Dermis blood vessel endothelial cell (primary cell): ENCODE measurements at places on chromosomes 2 and 18.

DNA sequence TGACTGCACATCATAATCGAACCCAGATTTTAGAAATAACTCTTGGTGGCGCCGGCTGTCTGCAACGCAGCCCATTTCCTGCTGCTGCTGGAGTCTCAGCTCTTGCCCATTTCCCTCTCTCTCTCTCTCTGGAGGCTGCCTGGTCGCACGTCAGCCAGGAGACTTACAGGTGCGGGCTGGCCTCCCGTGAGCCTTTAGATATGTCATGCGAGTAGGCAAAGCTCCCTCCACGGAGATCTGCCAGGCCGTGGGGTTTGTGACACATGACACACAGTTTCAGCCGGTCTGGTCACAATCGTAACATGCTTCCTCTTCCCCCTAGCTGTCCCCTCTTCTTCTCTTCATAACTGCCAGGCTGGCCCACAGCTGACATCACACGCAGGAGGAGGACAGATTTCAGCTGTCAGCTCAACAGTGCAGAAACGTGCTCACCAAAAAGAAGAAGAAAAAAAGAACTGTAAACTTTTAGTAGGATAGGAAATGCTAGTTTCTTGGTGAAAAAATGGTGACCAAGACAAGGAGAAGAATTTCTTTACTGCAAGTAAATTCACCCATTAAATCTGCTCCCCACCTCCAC lies 489.3 kb downstream of the ZNF516 start:
- DNase-seq, result no peak

GRCh38 chr2:242056785-242057184 lies 187.3 kb downstream of the RTP5 start:
- no peak for DNase-seq

DNA sequence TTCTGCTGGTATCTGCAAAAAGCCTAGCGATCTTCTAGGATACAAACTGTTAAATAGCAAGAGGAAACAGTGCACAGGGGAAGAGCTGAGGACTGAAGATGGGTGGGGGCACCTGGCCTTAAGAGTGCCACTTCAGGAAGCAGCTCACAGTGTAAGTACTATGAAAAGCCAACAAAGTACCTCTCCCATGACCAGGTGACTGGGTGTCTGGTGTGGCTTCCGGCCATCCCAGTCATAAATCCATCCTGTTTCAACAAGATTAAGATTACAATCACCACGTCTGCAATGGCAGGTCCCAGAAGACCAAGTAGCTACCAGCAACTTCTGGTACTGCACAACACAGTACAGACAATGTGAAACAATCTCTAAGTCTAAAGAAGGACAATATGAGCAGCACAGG lies 15.9 kb downstream of the ERFE start:
- no peak for DNase-seq

DNA sequence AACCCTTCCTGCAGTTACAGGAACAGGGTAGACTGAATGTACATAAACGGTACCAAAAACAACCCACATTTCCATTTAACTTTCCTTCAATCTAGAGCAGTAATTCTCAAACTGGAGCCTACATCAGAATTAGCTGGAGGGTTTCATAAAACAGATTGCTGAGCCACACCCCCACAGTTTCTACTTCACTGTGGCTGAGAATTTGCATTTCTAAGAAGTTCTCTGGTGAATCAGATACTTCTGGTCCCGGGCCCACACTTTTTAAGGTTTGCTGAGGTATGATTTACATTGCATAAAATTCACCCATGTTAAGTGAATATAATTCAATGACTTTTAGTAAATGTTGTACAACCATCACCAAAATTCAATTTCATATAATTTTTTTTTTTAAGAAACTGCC lies 113.7 kb downstream of the SRBD1 start:
- no peak for DNase-seq

GRCh38 chr2:149389506-149390167 lies 59.2 kb downstream of the LYPD6 start:
- no peak for DNase-seq

GRCh38 chr2:218839888-218840287 lies 8.3 kb upstream of the PRKAG3 start:
- DNase-seq, result no peak
